Kidney glomerular epithelial cell (primary cell): ENCODE measurements at places on chromosomes 16 and 17.
A peak's percentile ranks its signal among the peaks of the same experiment; 100 is the strongest.

DNA sequence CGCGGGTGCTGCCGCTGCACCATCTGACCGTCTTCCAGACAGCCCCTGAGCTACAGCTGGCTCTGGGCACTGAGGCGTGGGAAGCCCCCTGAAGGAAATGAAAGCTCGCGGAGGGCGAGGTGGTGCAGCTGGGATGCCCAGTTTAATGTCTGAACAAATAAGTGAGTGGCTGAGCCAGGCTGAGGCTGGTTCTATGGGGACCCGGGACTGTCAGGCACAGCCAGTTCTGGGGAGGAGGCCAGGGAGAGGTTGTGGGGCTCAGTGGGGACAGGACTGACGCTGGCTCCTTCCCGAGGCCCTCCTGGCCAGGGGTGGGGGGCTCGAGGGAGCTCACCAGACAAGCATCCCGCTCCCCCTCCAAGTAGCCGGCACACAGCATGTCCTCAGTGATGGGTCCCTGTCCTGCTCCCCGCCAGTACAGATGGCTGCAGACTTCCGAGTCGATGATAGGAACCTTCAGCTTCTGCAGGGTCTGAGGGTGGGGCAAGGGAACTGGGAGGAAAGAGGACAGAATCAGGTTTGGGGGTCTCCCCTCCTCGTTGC lies 4.4 kb downstream of the PRSS22 start:
- no peak for DNase-seq

DNA sequence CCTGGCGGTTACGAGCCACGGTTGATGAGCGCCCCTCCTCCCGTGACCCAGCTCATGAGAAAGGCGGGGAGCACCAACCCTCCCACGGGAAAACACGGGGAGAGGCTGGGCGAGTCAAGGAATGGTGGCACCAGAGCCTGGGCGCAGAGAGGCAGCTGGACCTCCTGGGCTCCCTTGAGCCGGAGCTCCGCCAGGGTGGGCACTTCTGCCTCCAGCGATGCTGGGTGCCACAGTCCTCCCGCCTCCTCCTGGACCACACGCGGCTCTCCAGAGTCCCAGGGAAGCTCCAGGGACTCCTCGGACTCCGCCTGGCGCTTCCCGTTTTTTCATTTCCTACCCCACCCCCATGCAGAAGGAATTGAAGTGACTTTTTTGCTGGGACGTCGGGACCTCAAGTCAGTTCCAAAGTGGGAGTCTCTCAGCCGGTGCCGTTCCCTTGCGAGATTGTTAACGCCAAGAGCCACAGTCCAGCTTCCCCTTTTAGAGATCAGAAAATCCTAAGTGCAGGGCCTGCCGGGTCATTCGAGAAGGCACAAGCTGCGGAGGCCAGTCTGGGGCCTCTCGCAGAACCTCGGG lies 6.6 kb upstream of the CBX8 start:
- DNase-seq = no peak

DNA sequence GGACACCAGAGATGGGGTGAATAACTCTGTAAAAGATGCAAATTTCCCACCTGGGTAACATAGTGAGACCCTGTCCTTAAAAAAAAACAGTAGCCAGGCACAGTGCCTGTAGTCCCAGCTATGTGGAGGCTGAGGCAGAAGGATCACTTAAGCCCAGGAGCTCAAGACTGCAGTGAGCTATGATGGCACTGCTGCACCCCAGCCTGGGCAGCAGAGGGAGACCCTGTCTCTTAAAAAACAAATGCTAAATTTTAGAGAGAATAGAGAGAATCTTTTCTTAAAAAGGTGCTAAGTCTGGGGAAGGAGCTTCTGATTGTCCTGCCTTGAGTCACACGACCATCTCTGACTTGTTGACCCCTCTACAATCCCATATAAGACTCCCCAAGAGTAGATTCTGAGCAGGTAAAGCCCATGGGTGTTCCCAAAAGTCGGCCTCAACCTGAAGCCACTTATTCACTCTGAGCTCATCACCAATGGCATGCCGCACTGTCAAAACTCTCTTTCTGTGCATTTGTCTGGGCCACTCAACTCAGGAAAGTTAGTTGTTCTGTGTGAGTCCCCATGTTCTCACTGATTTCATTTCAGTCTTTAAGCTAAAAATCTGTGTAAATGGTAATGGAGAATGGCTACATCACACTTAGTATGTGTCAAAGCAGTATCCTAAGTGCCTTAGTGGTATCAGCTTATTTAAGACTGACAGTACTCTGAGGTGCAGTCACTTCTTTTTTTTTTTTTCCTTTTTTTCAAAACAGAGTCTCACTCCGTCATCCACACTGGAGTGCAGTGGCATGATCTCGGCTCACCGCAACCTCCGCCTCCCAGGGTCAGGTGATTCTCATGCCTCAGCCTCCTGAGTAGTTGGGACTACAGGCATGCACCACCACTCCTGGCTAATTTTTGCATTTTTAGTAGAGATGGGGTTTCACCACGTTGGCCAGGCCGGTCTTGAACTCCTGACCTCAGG lies 41.6 kb downstream of the PRKCB start:
- no peak for DNase-seq

DNA sequence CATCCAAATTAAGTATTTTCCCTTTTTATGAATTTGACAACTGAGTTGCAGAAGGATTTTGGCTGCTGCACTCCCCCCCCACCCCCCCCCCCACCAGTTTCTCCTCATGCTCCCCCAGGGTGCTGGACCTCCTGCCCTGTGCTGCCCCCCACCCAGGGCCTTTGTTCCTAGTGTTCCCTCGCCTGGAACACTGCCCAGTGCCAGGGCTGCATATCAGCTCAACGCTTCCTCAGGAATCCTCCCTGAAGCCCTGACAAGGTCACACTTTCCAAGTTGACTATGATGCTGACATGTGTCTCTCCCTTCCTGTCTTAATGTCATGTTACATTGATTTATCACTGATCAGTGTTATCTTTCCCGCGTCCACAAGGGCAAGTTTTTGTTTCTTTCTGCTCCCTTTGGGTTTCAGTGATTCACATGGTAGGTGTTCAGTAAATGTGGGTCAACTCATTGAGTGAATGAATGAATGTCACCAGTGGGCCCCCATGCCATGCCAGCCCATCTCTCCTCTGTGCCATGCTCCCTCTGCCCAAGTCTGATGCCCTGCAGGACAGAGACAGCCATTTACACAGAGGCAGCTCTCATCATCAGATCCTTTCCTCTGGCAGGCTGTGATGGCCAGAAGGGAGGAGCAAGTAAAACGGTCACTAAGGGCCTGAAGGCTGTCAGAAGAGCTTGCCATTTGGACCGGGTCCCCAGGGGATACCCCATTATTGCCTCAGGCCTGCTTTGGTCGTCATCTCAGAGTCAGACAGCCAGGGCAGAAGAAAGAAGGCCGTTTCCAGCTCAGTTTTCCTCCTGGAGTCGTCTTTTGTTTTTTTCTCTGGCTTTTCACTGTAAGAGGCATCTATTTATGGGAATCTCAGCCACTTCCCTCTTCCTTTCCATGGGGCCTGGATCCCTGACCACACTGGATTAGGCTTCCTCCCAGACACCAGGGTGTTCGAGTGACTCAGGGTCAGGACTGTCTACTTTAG lies 386.2 kb downstream of the SNX29 start:
- DNase-seq = no peak

DNA sequence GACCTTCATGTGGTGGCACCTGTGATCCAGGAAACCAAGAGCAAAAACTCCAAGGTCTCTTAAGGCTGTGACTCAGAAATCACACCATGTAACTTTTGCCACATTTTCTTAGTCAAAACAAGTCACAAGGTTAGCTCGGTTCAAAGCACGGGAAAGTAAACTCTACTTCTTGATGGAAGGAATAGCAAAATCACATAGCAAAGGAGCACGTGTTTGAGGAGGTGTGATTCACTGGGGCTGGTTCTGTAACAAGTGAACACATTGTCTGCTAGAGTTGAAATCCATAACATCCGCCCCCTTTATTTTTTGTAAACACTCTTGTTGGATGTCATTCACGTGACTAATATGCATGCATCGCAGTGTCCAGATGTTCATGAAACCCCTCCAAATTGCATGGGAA lies 415.0 kb upstream of the MAF start:
- DNase-seq = no peak

GRCh38 chr17:2383628-2384167 lies 17.2 kb downstream of the MNT start:
- no peak for DNase-seq

DNA sequence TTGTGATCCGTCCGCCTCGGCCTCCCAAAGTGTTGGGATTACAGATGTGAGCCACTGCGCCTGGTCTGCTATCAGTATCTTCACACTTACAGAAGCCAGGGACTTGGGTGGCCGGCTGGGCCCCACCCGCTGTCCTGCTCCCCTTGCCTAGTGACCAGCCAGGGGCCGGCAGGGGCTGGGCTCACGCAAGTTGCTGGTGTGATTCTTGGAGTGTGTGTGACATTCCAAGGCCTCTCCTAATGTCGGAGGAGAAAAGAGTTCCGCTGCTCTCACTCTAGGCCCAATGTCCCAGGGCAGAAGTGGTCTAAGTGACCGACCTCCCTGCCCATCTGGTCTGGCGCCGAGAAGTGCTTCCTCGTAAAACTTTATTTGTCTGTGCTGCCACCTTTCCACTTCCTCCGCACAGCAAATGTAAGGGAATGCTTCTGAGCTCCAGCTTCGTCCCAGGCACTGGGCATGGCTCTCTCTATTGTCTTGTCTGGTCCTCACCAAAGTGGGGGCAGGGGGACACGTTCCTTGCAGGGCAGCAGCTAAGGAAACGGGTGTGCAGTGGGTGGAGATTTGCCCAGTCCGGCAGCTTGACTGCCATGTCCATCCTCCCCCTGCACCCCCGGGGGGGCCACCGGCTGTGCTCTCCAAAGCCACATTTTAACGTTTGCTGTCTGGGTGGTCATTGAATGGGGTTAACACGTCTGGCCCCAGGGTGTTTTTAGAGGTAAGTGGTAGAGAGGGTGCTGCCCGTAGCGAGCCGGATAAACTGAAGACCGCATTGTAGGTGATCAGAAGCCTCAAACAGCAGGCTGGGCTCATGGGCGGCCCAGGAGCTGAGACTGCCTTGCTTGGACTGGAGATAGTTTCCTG lies 7.8 kb upstream of the GSE1 start:
- no peak for DNase-seq

DNA sequence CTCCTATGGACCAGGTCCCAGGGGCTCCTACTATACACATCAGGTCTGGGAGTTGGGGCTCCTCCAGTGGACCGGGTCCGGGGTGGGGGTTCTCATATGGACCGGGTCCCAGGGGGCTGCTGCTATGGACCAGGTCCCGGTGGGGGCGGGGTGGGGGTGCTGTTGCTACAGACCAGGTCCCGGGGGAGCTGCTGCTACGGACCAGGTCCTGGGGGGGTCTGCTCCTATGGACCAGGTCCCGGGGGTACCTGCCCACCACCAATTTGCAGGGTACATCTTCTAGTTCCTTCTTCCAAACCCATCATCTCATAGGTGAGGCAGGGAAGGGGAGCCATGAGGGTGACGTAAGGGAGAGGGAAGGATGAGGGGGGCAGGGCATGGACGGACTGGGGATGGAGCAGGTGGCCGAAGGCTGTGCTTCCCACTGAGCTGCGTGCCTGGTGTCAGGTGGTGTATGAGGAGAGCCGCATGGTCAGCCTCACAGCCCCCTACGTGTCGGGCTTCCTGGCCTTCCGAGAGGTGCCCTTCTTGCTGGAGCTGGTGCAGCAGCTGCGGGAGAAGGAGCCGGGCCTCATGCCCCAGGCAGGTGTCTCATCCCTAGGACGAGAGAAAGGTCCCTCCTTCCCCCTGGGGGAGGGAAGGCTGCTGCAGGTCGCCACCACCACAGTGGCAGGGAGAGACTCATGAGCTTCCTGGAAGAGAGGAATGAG lies 6.6 kb downstream of the ENDOV start:
- DNase-seq = no peak

DNA sequence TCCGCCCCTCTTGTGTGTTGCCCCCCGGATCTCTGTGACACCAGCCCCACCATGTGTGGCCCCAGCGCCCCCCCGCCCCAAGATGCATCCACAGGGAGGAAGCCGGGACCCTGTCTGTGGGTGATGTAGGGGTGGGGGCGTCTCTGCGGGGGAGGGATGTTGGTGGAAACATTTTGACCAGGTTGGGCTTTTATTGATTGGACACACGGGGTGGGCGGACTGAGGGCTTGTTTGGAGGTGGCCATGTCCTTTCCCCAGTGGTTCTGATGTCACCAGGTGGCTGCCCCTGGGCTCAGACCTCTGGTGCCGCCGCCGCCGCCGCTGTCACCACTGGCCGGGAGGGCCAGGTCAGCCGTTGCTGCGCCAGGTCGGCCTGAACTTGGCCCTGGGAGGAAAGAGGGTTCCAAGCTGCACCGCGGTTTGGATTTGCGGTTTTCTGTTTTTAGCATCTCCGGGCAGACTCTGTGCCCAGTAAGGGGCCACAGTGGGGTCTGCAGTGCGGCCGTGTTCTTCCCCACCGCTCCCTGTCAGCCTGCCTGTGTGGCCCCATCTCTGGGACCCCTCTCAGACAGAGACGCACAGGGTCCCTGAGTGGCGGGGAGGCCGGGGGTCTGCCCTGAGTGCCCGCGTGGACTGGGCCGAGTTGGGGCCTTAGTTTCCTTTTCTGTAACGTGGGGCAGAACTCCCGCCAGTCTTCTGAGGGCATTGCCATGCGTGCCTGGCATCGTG lies 19.8 kb downstream of the GSE1 start:
- DNase-seq = no peak

- DNase-seq = no peak
Observed at GRCh38 chr16:10242097-10242496, 59.9 kb upstream of the GRIN2A start.

DNA sequence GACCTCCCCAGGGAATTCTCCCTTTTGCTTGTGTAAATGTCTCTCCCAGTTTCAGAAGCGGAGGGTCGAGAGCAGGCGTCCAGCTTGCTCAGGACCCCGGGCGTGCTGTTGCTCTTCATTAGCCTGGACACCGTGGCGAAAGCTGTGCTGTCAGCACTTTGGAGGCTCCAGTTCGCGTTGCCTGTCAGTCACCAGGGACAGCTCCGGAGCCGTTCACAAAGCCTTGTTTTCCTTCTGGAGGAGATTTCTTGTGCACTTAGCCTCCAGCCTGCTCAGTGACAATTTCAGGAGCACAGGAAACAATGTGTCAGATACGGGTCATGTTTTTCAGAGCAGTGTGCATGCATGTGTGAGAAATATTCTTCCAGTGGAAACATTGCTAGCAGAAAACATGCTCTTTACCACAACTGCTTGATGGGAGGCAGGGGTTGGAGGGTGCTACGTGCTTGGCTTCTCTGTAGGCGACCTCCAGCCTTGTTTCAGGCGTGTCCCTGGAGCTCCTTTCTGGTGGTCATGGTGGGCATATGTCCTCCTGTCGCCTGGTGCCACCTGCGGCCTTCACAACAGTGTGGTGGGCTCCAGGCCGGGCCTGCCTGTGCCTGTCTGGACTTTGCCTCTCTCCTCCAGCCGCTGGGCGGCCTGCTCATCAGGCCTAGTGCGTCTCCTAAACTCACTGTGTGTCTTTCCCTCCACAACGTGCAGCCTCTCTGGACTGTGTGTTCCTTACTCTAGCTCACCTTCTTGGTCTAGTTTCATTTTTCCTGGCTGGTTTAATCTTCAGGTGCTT lies 29.0 kb downstream of the ZNF750 start:
- no peak for DNase-seq

DNA sequence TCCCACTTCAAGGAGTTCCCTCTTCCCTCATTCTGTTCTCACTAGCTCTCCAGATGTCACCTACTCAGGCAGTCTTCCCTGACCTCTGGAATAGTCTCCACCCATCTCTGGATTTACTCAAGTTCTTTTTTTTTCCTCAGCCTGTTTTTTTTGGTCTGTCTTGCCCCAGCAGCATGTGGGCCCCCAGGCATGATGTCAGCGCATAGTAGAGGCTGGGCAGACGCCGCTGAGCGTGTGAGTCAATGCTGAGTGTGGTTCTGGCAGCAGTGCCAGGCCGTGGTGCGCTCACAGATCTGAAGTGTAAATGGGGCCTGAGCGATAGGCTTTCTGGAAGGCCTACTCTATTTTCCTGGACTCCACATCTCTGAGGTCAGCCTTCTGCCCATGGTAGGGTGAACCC lies 2.7 kb upstream of the KCNJ18 start:
- DNase-seq = peak; percentile 66
